Fibroblast of skin of back (primary cell): ENCODE measurements at places on chromosomes 13 and 19.
A peak's percentile ranks its signal among the peaks of the same experiment; 100 is the strongest.

DNA sequence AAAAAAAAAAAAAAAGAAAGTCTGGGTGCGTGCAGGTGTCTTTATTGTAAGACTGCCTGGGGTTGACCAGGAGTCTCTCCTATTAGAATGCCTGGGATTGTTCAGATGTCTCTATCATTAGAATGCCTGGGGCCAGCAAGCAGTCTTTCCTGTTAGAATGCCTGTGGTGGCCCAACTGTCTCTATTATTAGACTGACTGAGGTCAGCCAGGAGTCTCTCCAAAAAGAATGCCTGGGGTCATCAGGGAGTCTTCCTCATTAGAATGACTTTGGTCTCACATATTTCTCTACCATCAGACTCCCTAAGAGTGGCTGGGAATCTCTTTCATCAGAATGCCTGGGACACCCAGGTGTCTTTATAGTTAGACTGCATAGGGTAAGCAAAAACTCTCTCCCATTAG is 1577.5 kb downstream of the UQCRFS1 start:
- no peak for DNase-seq

GRCh38 chr13:98785405-98785804 is 32.9 kb upstream of the SLC15A1 start:
- no peak for DNase-seq

DNA sequence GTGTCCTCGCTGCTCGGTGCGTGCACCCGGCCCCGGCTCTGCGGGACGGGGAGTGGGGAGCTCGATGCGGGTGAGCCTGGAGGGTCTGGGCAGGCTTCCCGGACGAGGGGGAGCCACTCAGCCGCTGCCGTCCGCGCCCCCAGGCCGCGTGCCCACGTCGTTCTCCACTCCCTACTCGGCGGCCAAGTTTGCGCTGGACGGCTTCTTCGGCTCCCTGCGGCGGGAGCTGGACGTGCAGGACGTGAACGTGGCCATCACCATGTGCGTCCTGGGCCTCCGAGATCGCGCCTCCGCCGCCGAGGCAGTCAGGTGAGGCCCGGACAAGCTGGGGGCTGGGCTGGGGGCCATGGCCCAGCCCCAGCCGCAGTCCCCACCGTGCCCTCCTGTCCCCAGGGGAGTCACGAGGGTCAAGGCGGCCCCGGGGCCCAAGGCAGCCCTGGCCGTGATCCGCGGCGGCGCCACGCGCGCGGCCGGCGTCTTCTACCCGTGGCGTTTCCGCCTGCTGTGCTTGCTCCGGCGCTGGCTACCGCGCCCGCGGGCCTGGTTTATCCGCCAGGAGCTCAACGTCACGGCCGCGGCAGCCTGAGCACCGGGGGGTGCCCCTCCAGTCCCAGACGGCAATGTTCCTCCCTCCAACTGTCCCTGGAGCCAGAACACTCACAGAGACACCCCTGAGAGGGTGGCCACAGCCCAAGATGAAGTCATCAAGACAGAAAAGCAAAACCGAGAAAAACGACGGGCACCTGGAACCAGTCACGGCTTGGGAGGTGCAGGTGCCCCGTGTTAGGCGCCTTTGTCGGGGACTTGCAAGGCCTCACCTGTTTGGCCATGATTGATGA is 2.5 kb upstream of the RPL36 start:
- no peak for DNase-seq

DNA sequence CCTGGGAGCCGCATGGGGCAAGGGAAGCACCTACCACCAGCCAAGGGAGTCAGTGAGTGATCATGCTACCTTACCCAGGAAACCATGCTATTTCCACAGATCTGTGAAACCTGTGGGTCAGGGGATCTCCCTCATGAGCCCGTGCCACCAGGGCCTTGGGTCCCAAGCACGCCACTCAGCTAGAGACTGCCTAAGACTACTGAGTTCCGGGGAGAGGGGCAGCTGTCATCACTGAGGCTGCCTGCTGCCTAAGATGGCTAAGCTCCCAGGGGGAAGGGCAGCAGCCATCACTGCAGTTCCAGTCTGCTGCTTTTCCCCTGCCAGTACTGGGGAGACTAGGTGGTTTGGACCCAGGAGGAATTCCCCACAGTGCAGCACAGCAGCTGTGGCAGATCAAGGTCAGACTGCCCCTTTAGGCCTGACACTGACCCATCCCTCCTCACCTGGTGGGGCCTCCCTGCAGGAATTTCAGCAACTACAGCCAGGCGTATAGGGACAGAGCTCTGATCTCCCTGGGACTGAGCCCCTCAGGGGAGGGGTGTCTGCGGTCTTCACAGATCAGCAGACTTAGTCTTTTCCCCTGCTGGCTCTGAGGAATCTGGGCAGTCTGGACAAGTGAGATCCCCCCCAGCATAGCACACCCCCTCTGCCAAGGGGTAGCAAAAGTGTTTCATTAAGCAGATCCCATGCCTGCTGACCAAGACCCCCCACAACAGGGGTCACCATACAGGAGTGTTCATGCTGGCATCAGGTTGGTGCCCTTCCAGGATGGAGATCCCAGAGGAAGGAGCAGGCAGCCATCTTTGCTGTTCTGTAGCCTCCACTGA is 26.9 kb downstream of the VSTM2B start:
- no peak for DNase-seq

- no peak for DNase-seq
These were observed 87.1 kb downstream of the PTPRS start for GRCh38 chr19:5253406-5254110.

DNA sequence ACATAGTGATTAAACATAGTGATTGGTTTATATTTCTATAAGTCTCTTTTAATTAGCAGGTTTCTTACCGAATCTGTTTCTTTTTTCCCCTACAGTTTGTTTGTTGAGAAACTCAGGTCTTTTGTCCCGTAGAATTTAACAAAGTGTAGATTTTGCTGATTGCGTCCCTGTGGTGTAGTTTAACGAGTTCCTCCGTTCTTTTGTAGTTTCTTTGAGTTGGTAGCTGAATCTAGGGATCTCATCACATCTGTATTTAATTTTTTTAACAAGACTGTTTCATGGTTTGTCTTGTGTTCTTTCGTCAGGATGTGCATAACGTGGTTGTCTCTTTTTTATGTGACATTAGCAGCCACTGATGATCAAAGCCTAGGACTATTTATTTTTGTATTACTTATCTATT is 111.1 kb downstream of the AKAP11 start:
- no peak for DNase-seq

GRCh38 chr13:103222683-103223082 is 156.5 kb upstream of the SLC10A2 start:
- no peak for DNase-seq

- no peak for DNase-seq
These were observed 525.5 kb upstream of the SGCG start for GRCh38 chr13:22655106-22655852.

DNA sequence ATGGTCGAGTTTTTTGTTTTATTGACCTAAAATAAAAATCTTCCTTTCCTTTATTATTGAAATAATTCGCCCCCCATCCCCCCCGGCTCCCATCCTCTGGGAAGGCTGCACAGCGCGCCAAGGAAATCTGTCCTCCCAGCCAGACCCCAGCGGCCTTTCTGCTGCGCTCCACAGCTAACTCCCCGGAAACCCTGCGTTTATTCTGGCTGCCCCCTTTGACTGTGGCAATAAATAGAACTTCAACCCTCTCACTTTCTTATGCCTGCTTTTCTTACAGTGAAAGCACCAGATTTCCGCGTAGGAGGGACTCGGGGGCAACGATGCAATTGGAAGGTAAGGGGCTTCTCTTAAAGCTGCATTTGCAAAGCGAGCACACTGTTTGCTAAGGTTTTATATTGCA is 9.7 kb upstream of the C19orf12 start:
- no peak for DNase-seq

- DNase-seq = no peak
These were observed 18.9 kb downstream of the FAM187B start for GRCh38 chr19:35209646-35210045.

GRCh38 chr13:32849369-32849768 is 166.9 kb upstream of the KL start:
- no peak for DNase-seq

DNA sequence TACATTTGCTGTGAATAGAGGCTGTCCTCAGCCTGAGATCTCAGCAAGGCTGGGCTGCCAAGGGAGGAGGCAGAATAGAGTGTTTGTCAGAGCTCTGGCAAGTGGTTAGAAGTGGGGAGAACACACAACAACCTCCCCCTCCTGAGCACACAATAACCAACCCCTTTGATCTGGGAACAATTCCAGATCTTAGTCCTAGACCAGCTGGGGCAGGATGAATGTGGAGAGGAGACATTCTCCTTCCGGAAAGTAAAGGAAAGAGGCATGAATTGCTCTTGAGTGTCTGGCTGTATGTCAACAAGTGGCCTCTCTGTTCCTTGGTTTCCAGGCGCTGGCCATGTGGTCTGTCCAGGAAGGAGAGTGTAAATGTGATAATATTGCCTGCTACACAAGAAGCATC is 114.9 kb upstream of the TMTC4 start:
- DNase-seq = no peak

DNA sequence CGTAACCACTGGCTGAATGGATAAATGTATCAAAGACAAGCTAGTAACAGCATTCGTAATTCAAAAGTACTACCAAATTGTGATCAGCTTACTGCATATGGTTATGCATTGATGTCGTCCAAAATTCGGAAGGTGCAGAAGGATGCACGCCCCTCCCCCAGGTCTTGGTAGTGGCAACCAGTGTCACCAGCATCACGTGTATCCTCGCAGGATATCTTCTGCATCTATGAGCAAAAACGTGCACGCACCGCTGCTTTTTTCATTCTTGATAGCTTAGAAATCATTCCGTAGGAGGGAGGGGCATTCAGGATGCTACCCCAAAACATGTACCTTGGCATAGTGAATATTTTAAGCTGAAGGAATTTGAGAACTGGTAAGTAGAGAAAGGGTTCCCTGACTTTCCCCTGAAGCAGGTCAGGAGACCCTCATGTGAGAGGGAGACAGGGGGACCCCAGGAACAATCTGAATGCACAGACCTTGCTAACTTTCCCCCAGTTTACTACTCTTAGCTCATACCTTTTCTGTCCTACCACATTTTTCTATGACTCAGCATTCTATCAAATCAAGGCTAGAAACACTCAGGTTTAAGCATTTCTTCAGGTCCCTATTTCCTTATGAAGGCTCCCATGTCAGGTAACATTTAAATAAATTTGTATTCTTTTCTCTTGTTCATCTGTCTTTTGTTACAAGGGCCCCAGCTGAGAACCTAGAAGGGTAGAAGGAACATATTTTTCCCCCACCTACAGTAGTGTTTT is 61.2 kb upstream of the TM9SF2 start:
- DNase-seq = no peak

- DNase-seq = no peak
These were observed 14.9 kb downstream of the FXYD5 start for GRCh38 chr19:35169221-35169995.

DNA sequence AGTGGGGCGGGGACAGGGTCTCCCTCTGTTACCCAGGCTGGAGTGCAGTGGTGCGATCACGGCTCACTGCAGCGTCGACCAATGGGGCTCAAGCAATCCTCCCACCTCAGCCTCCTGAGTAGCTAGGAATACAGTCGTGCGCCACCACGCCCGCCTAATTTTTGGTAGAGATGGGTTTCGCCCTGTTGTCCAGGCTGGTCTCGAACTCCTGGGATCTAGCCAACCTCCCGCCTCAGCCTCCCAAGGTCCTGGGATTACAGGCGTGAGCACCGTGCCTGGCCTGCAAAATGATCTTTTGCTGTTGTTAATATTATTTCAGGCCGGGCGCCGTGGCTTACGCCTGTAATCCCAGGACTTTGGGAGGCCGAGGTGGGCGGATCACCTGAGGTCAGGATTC is 621 bp upstream of the TGDS start:
- DNase-seq = no peak

DNA sequence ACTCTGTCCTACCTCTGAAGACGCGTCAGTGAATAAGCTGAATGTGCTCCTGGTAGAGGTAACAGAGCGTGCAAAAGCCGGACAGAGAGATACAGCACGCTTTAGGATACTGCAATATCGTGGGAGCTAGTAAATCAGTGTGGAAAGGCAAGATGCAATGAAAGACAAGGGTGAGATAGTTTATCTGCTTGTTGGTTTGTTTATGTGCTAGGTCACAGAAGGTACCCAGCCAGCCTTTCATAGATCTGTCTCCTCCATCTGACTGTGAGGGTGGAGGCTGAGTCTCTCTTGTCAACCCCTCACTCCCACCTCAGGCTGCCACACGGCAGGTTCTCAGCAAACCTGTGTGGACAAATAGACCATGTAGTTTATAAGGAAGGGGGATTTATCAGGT is 904 bp upstream of the GIPC1 start:
- DNase-seq = no peak

DNA sequence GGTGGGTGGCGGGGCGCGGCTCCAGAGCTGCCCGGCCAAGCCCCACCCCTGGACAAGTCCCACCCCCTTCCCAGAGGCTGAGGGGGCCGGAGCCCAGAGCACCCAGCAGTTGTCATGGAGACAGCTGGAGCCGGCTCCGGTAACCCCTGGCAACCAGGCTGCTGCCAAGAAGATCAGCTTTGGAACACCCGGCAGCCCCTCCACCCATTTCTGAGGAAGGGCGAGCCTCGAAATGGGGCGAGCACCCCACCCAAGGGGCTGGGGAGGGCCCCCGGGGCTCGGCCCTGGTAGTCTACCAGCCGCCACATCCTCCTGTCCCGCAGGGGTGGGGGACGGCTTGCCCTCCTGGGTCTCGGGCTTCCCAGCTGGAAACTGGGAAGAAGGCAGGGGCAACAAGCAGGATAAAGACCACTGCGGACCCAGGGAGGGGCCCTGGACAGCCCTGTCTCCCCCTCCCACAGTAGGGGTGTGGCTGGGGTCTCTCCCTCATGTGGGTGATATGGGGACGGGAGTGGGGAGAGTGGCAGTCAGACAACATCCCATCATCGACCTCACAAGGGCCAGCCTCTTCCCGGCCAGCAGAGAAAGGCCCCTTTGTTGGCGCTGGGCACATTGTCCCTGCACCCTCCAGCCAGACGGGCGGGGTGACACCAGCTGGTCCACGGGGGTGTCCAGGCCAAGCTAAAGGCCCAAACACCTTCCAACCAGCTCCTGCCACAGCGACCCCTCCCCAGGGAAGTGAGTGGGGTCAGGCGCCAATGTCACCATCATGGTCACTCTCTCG is 1.5 kb downstream of the CERS1 start:
- peak; percentile 24 for DNase-seq

DNA sequence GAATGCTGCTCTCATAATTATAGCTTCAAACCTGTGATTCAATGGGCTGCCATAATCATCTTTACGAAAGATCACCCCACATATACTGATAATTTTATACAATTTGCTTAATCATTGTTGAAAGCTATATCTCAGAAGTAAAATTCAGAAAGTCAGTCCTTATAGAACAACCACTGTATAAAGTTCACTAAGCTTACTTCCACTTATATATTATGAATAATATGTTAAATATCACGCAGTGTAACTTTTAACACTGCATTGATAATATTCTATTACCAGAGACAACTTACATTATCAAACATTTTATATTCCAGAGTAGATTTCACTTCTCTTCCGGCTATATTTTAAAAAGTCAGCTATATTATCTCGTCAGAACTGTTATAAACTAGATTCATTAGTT is 550.1 kb upstream of the PCDH20 start:
- DNase-seq = no peak

- DNase-seq = no peak
These were observed 465.1 kb downstream of the SLITRK5 start for GRCh38 chr13:88136098-88136790.

- DNase-seq = no peak
These were observed 5.8 kb upstream of the TPM4 start for GRCh38 chr19:16070366-16070990.

GRCh38 chr19:47653856-47654255 is 44.9 kb downstream of the BICRA start:
- no peak for DNase-seq

- peak; percentile 93 for DNase-seq
These were observed 30.4 kb upstream of the IRS2 start for GRCh38 chr13:109816808-109817203.
